ENCODE measurements at places on chromosomes 11 and 22.
A peak's percentile ranks its signal among the peaks of the same experiment; 100 is the strongest.

- no peak for DNase-seq
These were observed 164.5 kb upstream of the POU2AF2 start for GRCh38 chr11:111081021-111081511.

- no peak for DNase-seq
These were observed 72.6 kb downstream of the PPFIBP2 start for GRCh38 chr11:7586376-7586775.

DNA sequence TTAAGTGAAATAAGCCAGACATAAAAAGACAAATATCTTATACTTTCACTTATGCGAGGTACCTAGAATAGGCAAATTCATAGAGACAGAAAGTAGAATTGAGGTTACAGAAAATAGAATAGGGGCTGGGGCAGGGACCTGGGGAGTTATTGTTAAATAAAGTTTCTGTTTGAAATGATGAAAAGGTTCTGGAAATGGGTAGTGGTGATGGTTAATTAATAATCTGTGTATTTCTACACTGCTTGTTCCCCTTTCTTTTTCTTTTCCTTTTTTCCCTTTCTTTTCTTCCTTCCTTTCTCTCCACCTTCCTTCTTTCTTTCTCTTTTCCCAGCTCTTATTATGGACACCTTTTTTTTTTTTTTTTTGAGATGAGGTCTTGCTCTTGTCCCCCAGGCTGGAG is 2.8 kb downstream of the NAALADL1 start:
- DNase-seq = no peak

DNA sequence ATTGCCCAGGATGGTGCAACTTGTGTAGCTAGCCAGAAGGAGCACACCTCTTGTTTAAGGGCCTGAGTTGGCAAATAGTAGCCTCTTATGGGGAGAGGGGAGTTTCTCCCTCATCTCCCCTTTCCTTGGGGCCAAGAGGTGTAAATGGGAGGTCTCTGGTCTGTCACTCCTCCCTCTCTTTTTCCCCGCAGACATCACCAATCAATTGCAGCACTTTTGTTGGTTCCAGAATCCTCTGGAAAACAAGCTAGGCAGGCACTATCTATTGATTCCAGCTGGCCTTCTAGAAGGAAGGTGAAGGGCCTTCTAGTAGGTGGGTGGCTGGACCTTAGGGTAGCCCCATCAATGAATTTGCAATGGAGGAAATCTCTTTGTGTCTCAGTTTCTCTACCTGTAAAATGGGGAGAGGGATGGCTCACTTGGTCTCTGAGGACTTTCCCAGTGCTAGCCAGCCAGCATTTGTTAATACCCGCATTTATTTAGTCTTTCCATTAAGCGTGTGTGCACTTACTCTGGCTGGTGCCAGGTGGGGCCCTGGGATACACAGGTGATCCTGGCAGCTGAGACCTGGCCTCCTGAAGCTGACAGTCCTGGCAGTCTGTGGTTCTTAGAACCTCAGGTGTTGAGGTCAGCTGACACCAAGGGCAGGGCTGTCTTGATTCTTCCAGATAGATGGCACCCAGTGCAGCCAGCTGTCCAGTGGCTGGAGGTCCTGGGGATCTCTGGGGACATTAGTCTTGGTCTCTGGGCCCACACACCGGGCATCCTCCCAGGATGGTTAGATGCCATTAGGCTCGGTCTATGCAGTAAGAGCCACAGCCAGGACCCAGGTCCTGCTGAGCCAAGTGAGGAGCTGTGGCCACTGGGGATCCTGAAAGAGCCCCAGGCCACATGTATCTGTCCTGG is 51.7 kb downstream of the TSPAN18 start:
- DNase-seq = no peak

DNA sequence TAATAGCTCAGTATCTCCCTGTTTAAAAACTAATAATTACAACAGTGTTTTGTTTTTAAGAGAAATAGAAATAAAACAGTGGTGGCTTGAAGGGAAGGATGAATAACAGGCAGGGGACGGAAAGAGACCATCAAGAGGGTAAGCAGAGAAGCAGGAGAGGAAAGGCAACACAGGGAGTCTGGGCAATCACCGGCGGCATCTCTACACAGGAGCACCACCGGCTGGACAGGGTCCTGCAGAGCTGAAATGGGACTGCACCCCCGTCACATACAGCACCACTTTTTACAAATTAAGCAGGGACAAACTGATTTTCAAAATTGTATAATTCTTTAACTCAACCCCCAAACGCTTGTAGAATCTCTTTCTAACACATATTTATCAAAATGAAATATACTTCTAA is 18.4 kb downstream of the PHF21A start:
- DNase-seq = no peak

GRCh38 chr11:130216221-130216550 is 56.6 kb downstream of the ST14 start:
- no peak for DNase-seq

GRCh38 chr11:70834277-70834940 is 418.0 kb downstream of the SHANK2 start:
- no peak for DNase-seq

DNA sequence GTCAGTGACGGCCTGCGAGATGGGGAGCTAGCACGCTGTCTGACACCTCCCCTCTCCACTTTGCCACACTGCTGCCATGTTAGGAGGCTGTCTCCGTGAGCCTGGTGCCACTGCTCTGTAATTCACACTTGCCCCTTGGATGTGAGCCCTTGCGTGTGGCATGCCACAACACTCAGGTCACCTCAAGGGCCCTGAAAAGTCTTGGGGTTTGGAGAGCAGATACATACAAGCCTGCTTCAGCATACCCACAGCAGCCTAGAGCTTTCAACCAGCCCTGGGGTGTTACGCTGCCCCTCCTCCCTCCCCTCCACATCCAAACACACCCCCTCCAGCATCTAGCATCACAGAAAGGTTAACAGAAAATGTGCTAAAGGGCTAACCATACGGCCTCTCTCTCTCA is 69.5 kb upstream of the TBCEL start:
- no peak for DNase-seq

GRCh38 chr22:40898850-40899357 is 37.0 kb upstream of the DNAJB7 start:
- DNase-seq = no peak

DNA sequence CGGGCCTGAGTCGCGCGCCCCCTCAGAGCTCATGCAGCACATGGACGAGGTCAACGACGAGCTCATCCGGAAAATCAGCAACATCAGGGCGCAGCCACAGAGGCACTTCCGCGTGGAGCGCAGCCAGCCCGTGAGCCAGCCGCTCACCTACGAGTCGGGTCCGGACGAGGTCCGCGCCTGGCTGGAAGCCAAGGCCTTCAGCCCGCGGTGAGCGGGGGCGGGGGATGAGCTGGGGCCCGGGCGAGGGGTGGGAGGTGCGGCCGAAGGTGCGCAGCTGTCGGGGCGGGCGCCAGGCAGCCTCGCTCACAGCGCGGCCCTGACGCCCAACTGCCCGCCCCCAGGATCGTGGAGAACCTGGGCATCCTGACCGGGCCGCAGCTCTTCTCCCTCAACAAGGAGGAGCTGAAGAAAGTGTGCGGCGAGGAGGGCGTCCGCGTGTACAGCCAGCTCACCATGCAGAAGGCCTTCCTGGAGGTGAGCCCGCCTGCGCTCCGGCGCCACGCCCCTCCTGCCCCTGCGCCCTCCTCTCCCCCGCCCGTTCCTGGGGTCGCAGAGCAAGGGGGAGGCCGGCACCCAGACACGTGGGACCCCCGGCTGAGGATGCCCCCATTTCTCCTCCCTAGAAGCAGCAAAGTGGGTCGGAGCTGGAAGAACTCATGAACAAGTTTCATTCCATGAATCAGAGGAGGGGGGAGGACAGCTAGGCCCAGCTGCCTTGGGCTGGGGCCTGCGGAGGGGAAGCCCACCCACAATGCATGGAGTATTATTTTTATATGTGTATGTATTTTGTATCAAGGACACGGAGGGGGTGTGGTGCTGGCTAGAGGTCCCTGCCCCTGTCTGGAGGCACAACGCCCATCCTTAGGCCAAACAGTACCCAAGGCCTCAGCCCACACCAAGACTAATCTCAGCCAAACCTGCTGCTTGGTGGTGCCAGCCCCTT is 20.5 kb downstream of the EPS8L2 start:
- peak; percentile 37 for DNase-seq

- DNase-seq = no peak
These were observed 57.8 kb downstream of the ELFN2 start for GRCh38 chr22:37369483-37369882.

- DNase-seq = no peak
These were observed 32.5 kb downstream of the CECR2 start for GRCh38 chr22:17401728-17402127.

GRCh38 chr22:32701034-32701433 is 100.5 kb upstream of the TIMP3 start:
- DNase-seq = no peak

DNA sequence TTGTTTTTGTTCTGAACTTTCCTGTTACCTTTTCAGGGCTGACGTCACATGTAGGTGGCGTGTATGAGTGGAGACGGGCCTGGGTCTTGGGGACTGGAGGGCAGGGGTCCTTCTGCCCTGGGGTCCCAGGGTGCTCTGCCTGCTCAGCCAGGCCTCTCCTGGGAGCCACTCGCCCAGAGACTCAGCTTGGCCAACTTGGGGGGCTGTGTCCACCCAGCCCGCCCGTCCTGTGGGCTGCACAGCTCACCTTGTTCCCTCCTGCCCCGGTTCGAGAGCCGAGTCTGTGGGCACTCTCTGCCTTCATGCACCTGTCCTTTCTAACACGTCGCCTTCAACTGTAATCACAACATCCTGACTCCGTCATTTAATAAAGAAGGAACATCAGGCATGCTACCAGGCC is 3.5 kb upstream of the TSSC4 start:
- DNase-seq = no peak

DNA sequence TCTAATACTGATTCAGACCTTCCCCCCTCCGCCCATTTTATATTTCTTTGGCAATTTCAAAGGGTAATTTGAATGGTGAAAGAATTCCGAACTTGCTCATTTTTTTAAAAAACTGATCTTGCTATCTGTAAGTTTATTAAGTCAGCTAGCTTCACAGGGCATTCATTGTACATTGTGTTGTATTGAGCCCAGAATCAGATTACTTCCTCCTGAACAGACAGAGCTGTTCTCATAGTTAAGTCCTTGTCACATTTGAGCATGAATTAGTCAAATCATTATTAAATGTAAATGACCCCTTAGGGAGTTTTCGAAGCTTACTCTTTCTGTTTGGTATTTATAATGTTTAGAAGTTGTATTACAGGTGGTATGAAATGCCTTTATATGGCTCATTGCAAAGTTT is 34.4 kb downstream of the CYP2R1 start:
- no peak for DNase-seq

GRCh38 chr11:20056109-20056949 is 103.9 kb downstream of the DBX1 start:
- no peak for DNase-seq

DNA sequence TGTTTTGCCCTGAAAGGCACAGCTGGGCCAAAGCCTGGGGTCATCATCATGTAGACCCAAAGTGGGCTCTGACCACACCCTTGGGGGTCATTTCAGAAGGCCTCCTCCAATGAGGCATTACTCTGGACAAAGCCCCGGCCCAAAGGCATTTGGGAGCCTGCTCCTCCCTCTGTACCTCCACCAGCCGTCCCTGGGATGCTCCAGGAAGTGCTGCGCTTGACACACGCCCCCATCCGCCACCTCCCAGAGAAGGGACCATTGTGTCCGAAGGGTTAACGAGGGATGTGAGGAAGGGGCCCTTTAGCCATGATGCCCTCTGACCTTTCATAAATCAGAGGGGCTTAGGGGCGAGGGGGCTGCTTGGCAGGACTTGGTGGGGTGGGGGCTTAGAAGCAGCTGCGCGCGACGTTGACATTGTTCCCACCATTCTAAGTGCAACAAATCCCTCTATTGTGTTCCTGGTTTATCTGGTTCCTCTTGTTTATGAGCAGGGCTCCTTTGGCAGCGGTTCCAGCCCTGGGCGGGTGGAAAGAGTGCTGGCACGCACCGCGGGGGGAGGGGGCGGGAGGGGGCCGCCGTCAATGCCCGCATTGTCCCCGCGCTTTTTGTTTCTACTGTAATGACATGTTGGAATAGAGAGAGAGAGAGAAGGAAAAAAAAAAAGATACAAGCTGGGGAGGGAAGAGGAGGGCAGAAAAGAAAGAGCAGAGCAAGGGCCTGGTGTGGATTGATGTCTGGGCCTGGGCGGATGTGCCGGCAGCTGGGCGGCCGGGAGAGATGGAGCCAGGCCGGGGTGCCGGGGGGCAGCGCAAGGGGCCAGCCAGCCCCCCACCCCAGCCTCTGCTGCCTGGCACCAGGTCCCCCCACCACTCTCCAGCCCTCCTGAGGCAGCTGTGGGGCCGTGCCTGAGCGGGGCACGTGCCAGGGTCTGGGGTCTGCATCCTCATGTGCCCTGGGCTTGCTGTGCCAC is 32.1 kb upstream of the SOX10 start:
- no peak for DNase-seq

Measured in effector CD4-positive, alpha-beta T cell (primary cell).